ENCODE measurements at places on chromosomes 12 and 14.

DNA sequence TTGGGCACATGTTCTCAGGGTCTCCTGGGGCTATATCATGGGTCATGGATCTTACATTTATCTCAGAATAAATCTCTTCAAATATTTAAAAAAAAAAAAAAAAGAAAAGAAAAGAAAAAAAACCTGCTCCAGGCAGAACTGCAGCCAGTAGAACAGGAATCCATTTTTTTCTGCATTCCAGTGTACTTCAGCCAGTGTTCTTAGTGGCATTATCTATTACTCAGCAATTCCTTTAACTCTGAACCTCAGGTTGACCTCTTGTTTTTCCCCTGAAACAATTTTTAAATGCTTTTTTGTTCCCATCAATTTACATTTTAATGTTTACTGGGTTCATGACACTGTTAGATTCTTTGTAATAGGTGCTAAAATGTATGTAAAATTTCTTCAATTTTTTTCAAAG, 66.7 kb upstream of the STXBP6 start:
- no peak for DNase-seq

DNA sequence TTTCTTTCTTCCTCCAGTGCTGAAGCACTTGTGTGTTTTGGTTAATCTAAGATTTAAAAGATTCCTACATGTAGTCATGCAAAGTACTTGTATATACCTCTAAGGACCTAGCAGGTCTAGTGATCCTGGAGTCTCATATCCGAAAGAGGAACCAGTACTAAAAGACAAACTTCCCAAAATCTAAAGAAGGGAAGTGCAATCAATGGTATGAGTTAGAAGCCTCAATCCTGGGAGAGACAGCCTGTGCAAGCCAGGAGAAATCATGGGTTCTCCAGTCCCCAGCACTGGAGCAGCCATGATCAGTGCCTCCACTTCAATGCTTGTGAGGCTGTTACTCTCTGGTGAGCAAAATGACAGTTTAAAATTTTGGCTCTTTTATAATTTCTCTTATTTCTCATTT, 277.4 kb downstream of the DAD1 start:
- no peak for DNase-seq

GRCh38 chr12:72872238-72872887, 600.2 kb downstream of the TRHDE start:
- no peak for DNase-seq

GRCh38 chr14:64369201-64369600, 19.0 kb upstream of the MTHFD1 start:
- DNase-seq, result no peak

DNA sequence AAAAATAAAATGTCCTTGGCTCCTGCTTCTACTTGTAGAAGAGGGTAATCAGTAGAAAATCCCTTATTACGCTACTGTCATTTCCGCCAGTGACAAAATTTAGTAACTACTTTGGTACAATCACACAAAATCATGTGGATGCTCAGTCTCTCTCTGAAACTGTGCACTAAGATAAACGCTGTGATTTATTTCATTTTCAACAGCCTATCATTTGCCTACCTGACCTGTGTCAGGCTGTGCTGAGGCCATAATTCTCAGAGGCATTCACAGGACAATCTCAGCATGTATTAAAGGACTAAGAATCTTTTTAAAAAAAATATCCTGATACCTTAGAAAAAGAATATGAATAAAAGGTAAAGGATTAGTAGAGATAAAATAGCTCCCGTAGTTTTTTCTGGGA, 226.0 kb downstream of the RASSF9 start:
- no peak for DNase-seq

DNA sequence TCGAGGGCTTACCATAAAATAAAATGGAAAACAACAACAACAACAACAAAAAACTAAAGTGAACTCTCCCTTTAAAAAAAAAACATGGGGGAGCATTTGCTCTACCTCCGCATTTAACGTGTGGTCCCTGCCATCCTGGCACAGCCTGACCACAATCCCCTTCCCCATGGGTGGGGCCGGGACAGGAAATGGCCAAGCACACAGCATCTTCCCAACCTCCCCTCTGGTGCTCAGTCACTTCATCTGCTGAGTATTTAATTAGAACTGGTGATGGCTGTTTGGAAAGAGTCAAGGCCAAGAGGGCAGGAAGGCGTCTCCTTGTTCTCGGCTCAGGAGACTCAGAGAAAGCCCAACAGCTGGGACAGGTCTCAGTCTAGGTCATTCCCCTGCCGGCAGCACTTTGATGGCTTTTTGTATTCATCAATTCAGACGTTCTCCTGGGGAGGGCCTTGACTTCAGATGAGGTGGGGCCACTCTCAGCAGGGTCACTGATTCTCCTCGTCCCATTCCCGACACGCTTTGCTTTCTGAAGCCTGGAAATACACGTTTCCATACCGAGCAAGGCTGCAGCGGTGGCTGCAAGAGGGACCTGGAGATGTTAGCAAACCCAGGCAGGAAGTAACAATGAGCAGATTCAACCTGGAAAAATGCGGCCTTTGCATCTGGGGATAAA, 44.4 kb downstream of the ANO2 start:
- DNase-seq, result no peak

DNA sequence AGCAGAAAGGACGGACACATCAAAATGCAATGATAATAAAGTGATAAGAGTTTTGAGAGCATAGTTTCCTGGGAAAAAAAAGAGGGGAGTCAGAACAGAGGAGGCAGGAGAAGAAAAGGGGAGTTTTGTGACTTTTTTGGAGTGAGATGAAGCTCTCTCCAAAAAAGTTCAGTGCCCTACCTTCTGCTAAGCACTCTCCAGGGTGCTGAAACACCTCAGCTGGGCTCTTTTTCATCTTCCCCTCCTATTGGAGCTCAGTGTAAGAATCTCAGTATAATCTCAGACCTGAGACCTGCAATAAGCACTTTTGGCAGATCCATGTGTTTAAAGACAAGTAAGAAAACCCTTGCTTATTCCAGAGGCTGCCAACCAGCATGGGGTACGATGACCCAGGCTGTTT, 58.9 kb upstream of the SRRM4 start:
- no peak for DNase-seq

- no peak for DNase-seq
Observed at GRCh38 chr12:29164477-29165393, 15.7 kb downstream of the FAR2 start.

DNA sequence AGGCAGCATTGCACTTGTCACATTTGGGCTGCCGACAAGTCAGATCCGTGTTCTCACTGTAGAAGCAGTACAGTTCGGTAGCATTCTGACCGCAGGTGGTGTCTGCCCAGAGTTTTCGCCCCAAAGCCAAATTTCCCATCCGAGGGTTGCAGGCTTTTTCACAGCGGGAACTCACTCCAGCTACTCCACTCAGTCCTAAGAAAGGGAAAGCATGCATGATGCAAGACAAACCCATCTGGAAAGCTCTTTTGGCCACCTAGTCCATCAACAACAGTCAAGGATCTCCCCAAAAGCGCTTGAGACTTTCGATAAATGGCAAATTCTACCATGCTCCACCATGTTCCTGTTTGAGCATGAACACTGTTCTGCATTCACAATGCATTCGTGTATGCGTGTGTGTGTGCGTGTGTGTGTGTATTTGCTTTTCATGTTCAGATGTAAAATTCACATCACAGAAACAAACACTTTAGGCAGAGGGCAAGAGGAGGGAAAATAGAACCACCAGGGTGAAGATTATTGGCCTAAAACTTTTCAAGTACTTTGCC, 3.2 kb downstream of the NTN4 start:
- DNase-seq, result no peak

DNA sequence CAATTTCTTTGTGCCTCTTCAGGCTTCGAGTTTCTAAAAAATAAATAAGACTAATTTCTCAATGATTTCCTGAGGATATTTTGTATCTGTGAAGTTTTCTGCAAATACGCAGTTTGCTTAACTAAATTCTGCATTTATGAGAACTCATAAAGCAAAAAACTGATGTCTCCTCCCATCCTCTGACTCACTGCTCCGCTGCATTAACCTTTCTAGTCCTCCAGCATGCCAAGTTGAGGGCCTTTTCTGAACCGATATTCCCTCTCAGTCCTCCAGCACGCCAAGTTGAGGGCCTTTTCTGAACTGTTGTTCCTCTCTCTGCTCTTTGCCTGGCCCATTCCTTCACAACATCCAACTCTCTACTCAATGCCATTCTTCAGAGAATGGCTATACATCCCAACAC, 3.2 kb downstream of the IPO8 start:
- no peak for DNase-seq

GRCh38 chr14:28757786-28758185, 8.8 kb upstream of the FOXG1 start:
- DNase-seq, result no peak

DNA sequence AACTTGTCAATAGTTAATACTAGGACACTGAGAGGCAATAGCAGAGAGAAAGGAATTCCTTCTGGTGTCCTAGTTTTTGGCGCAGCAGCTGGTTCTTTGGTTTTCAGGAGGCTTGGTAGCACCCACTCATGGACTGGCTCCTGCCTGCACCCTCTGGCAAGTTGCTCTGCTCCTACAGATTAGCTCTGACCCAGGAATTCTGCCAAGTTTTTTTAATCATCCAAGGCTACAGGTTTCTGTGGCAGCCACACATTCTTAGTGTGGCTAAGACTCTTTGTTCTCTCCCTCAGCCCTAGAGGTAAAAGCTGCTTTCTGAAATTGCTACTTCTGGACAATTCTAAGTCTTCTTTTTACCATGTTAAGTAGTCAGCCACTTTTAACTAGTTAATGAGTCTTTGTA, 72.0 kb upstream of the FKBP4 start:
- DNase-seq, result no peak

- peak; percentile 28 for DNase-seq
Observed at GRCh38 chr14:51302295-51303030, 62.4 kb downstream of the TMX1 start.

DNA sequence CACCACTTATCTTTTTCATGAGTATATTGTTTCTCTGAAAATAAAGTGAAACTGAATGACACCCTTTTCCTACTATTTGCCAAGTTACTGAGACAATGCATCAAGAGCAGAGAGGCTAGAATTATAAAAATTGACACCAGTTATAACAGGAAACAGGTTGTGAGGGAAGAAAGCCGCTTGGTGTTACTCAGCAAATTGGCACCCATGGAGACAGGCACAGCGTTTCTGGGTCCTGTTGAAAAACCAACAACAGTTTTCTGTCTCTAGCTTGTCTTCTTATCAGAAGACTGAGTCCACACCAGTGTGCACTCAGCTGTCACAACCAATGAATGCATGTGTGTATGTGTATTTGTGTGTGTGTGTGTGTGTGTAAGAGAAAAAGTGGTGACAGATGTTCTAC, 267.7 kb downstream of the KCNH5 start:
- DNase-seq, result no peak

DNA sequence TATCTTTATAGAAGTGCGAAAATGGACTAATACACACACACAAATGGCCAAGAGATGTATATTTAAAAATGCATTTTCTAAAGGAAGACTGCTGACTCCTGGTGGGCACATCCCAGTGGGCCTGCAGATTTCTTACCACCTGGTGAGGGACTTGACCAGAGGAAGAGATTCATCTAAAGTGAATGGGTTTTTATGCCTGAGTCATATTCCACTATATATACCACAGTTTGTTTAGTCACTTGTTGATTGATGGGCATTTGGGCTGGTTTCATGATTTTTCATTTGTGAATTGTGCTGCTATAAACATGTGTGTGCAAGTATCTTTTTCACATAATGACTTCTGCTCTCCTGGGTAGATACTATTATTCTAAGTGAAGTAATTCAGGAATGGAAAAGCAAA, 277.3 kb downstream of the SLC16A7 start:
- DNase-seq, result no peak

DNA sequence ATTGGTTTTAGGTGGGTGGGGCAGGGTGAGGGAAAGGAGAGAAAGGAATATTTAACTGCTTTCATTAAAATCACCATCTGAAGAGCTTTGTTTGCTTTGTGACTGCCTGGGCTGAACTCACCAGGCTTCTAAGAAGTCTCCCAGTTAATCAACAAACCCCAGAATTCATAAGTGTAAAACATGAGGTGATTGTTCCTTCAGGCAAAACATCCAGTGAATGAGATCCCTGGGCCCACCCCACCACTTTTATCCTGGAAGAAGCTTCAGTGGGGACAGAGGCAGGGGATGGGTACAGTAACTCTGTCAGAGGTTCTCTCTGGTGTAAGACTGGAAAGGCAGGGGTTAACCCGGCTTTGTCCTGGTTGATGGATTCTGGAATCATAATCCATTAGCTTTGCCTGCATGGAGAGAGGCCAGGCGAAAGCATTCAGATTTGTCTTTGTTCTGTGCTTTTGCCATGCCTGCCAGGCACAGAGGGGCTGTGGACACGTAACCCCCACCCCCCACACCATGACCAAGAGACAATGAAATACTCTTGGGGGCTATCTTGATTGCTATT, 16.7 kb downstream of the PDE1B start:
- no peak for DNase-seq

DNA sequence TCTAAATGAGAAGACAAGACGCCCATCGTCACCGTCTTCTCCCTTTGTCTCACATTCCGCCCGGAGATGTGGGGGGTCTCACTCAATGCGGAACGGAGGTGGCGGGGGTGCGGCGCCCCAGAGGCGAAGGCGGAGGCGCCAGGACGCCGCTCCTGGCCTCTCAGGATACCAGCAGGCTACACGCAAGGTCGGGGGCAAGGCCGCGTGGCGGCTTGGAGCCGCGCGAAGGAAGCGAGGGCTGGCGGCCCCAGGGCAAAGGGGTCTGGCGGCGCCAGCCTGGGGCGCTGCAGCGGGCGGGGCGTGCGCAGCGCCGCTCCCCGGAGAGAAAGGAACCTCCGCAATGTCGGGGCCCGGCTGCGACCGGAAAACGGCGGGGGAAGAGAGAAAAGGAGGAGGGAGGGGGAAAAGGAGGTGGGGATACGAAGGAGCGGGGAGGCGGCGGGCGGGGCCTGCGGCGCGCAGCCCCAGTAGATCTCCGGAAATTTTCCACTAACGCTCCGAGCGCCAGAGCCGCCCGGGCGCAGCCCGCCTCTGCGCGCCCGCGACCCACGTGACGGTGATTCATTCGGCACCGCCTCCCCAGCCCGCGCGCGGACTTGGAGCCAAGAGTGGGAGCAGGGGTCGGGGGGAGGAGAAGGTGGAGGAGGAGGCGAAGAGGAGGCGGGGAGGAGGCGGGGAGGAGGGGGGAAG, 10.5 kb upstream of the SLC38A2 start:
- peak; percentile 97 for DNase-seq

DNA sequence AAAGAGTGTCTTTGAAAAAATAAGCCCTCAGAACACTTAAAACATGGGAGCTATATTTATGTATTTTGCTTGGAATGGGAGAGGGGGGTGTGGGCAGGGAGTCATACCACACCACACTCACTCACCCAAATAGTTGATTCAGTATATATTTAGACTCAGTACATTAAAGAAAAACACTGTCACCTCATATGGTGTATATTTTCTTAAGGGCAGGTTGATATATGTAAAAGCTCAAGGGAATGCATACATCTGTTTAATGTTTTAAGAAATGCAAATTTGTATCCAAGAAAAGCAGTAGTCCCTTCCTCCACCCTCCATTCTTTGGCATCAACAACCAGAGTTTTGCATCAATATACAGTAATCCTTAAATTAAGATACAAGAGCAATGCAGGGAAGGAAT, 1.4 kb downstream of the NFYB start:
- no peak for DNase-seq

DNA sequence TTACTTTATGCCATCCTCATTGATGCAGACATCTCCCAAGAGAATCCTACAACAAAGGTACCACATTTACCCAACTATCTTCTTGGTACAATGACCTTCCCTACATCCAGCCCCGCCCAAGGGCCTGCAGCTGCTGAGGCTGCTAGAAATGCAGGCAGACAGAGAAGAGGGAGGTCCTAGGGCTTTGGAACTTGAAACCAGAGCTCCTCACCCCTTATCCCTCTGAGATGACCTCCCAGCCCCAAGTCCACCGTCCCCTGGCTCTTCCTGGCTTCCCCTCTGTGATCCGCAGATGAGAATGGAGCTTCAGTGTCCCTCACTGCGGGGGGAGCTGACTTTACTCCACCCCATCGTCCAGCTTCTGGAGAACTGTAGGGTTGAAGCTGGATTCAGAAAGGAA, 1.6 kb upstream of the TNFRSF1A start:
- no peak for DNase-seq

Data from BE2C (cell line).